NCI-H2171 (cell line): ENCODE measurements at places on chromosomes 12 and 14.

- no peak for DNase-seq
Observed at GRCh38 chr14:69268223-69268622, 8.3 kb downstream of the GALNT16 start.

DNA sequence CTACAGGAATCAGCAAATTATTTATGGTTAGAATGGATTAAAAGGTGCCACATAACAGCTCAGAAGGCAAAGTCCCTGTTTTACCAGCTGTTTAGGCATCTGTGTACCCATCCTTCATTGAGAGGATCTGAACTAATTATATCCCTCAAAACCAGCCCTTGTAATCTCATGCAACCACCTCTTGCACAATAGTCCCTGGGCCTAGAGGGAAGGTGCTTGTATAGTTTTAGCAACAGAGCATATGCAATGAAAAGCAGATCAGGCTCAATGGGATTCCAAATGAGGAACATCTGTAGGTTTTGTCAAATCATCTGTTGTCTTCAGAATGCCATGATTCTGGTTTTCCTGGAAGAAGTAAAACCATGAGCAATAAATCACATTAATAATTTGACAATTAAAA is 26.0 kb upstream of the GLIPR1L2 start:
- no peak for DNase-seq

GRCh38 chr12:22014041-22014782 is 31.8 kb upstream of the CMAS start:
- DNase-seq: no peak

DNA sequence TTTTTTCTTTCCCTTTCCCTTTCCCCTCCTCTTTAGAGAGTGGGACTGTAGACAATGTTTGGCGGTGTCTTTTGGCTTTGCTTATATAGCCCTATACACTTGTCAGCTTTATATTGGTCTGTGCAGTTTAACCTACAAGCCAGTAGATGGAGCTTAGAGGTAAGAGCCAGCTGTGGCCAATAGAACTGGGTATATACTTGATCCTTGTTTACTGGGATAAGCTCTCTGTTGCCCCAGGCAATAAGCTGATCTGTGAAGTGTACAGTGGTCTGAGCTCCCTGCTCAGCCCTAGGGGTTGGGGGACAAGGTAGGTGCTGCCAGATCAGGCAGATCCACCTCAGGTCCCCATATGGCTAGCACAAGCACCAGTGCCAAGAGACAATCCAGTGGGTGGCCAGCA is 434.1 kb downstream of the NOVA1 start:
- no peak for DNase-seq

- no peak for DNase-seq
Observed at GRCh38 chr12:14773685-14774073, 29.6 kb downstream of the WBP11 start.

GRCh38 chr12:81461163-81461562 is 298.0 kb downstream of the PPFIA2 start:
- no peak for DNase-seq

GRCh38 chr12:57853864-57854556 is 7.5 kb upstream of the CTDSP2 start:
- no peak for DNase-seq
